ENCODE measurements at places on chromosomes 3 and 15.

DNA sequence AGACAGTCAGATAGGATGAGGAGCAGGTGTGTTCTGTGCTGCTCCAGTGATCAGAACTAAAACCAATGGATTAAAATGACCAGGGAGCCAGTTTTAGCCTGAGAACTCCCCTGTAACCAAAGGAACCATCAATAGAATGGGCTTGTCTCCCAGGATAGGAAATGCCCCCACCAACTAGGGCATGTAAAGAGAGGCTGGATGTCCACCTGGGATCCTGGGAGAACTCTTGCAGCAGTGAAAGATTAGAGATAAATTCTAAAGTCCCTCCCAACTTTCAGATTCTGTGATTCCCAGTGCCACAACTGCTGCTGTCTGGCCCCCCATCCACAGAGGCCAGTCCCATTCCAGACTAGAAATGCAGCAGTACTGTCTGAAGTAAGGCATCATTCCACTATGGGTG, 33.8 kb downstream of the HDC start:
- DNase-seq: no peak

GRCh38 chr3:23877329-23877980, 39.3 kb downstream of the NKIRAS1 start:
- DNase-seq: no peak

- no peak for DNase-seq
Measured at GRCh38 chr3:61638741-61639140, 77.4 kb downstream of the PTPRG start.

DNA sequence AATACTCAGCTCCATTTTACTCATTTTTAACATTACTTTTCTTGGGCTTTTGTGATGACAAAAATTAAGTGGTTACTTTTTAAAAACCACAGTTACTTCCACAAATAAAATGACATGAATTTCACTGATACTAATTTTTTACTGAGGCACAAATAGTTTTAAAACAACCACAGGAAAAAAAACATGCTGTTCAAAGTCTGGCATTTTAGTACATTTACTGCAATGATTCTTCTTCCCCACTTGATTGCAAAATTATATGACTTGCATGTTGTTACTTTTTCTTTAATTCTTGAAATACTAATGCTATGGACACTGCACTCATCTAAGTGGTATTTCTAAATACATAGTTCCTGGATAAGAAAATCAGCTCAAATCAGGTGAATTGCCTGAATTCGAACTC, 24.8 kb upstream of the SLMAP start:
- no peak for DNase-seq

GRCh38 chr15:48644467-48644826, 1.1 kb downstream of the FBN1 start:
- no peak for DNase-seq
